Naive thymus-derived CD8-positive, alpha-beta T cell (primary cell): ENCODE measurements at places on chromosomes 3 and 15. TPM values are rescaled to one million over a fixed set of nuclear protein-coding genes. Genes with fewer than 3 reads are reported as not detected.

- no peak for DNase-seq
- no peaks in the 10 kb centered on the region for H3K27me3 ChIP-seq
- no peak overlapping the region for H3K27ac ChIP-seq
- peaks cover 14% of the 10 kb centered on the region for H3K4me1 ChIP-seq
- peaks cover 19% of the 10 kb centered on the region for H3K36me3 ChIP-seq
- no peak overlapping the region for H3K4me3 ChIP-seq
Measured at GRCh38 chr15:72564091-72564490, 90.0 kb downstream of the ARIH1 start.

DNA sequence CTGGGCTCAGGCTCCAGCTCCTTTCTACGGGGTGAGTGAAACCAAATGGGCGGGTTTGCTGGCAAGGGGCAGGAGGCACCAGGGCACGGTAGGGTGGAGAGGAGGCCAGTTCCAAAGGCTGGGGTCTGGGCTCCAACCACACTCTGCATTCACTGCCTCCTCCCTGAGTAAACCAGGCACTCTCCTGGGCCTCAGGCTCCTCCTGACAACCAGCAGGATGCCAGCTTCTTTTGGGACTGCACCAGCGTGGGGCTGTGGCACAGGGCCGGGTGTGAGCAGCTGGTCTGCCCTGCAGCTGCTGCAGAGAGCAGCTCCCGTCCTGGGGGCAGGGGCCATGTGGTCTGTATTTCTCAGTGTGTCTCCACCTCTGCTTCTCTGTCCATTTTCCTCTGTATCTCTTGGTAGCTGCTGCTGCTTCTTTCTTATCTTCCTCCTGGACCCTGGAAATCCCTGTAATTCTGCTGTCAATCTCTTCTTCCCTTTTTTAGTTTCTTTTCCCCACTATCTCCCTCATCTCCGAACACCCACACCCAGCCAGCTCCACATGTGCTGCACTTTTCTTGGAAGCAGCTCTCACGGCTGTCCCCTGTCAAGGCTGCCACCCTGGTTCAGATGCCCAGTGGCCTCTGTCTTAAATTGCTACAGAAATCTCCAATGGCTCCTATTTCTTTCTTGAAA lies 54.9 kb upstream of the TBC1D21 start:
- no peak overlapping the region for H3K4me3 ChIP-seq
- H3K36me3 ChIP-seq, result no peaks in the 10 kb centered on the region
- peaks cover 3% of the 10 kb centered on the region for H3K27me3 ChIP-seq
- no peaks in the 10 kb centered on the region for H3K4me1 ChIP-seq
- peak overlapping the region; percentile 5 for H3K27ac ChIP-seq

- no peak overlapping the region for H3K27ac ChIP-seq
- H3K4me3 ChIP-seq, result no peak overlapping the region
- no peaks in the 10 kb centered on the region for H3K4me1 ChIP-seq
Measured at GRCh38 chr3:105394177-105394576, 27.5 kb downstream of the ALCAM start.

DNA sequence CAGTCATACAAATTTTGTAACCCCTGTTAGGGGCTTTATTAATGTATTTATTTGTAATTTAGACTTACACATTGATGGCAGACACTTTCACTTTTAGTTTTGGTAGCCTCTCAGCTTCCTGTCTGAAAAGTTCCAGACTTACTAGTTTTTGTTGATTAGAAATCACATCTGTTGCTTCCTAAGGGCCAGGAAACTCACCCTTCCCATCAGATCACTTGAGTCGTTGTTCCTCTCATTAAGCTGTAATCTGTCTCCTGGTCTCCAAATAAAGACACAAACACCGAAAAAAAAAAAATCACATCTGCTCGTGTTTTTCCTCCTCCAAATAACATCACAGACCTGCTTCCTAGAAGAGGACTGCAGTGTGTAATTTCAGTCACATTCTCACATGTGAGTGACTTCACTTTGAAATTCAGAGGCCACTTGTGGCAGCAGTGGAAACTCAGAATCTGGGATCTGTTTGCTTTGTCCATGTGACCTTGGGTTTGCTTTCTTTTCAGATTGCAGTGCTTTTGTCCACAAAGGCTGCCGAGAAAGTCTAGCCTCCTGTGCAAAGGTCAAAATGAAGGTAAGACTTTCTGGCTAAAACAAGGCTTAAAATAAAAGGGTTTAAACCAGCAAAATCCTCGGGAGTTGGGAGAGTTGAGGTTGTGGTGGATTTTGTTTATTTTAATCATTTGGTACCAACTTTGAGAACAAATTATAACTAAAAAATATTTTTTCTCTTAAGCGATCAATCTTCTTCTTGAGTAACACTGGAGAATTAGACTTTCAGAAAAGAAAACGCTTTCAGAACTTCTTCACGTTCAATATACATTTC lies 87.0 kb downstream of the KLHL25 start:
- H3K4me3 ChIP-seq, result peak overlapping the region; percentile 86
- peaks cover 76% of the 10 kb centered on the region for H3K4me1 ChIP-seq
- no peaks in the 10 kb centered on the region for H3K27me3 ChIP-seq
- no peak for DNase-seq
- H3K36me3 ChIP-seq, result peaks cover 68% of the 10 kb centered on the region
- H3K27ac ChIP-seq, result peak overlapping the region; percentile 98

Gene CFAP161
- total RNA-seq, result not detected

DNA sequence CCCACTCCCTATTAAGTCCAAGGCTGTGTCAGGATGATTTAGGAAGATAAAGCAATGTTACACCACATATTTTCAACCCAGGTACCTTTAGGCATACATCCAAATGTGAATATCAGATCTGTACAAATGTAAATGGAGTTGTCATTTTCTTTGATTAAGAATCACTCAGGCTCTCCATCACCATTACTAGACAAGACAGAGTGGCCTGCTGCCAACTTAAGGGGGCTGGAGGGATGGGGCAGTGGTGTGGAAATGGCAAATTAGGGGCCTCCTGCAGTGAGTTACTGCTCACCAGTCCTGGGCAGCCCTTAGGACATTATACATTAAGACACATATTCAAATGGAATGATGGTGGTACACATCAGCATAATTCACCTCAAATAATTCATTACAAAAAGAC lies 211.0 kb downstream of the TNIK start:
- no peaks in the 10 kb centered on the region for H3K27me3 ChIP-seq
- no peak for DNase-seq
- peaks cover 2% of the 10 kb centered on the region for H3K36me3 ChIP-seq
- H3K27ac ChIP-seq, result peak overlapping the region; percentile 26

DNA sequence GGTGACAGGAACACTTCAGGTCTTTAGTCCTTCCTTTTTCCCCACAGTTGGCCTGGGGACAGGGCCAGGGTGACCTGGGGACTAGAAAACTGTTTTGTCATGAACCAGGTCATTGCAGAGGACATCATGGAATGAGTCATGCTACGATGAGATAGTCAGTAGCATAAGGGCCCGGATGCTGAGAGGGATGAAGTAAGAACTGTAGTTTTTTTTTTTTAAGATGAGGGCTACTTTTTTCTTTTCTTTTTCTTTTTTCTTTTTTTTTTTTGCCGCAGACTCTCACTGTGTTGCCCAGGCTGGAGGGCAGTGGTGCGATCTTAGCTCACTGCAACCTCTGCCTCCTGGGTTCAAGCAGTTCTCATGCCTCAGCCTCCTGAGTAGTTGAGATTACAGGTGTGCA lies 8.0 kb downstream of the MAP2K5 start:
- no peak overlapping the region for H3K27ac ChIP-seq
- peaks cover 67% of the 10 kb centered on the region for H3K36me3 ChIP-seq
- peaks cover 31% of the 10 kb centered on the region for H3K4me1 ChIP-seq
- DNase-seq, result no peak

- H3K27ac ChIP-seq, result no peak overlapping the region
- peaks cover 13% of the 10 kb centered on the region for H3K27me3 ChIP-seq
- no peaks in the 10 kb centered on the region for H3K36me3 ChIP-seq
- no peak overlapping the region for H3K4me3 ChIP-seq
- H3K4me1 ChIP-seq, result no peaks in the 10 kb centered on the region
- no peak for DNase-seq
Measured at GRCh38 chr3:115713284-115713683, 90.0 kb downstream of the GAP43 start.

Gene ARHGAP11A
- total RNA-seq, result 5.4 TPM

GRCh38 chr3:179071323-179072099 lies at the start of gene ZMAT3:
TSS of gene ZMAT3 (minus strand) at chr3:179071809. CDS start at chr3:179067752, 4,057 bp downstream.
- peaks cover 38% of the 10 kb centered on the region for H3K4me1 ChIP-seq
- peak; percentile 85 for DNase-seq
- no peaks in the 10 kb centered on the region for H3K27me3 ChIP-seq

DNA sequence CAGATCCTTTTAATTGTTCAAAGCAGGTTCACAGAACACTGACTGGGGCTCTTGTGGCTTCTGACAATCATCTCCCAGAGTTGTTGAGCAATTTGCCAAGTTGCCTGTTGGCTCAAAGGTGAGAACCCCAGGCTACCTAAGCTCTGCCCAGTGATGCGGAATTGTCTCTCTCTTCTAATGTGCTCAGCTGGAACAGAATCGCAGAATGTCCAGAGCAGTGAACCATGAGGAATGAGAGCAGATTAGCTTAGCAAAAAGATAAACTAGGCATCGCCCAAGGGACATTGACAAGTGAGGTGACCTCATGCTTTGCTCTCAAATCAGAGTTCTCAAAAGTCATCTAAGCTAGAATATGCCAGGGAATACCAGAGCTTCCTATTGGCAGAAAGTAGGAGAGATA lies 148.1 kb downstream of the WDR76 start:
- H3K27ac ChIP-seq, result no peak overlapping the region
- peaks cover 8% of the 10 kb centered on the region for H3K4me1 ChIP-seq
- peaks cover 11% of the 10 kb centered on the region for H3K36me3 ChIP-seq
- DNase-seq, result no peak
- H3K4me3 ChIP-seq, result no peak overlapping the region

DNA sequence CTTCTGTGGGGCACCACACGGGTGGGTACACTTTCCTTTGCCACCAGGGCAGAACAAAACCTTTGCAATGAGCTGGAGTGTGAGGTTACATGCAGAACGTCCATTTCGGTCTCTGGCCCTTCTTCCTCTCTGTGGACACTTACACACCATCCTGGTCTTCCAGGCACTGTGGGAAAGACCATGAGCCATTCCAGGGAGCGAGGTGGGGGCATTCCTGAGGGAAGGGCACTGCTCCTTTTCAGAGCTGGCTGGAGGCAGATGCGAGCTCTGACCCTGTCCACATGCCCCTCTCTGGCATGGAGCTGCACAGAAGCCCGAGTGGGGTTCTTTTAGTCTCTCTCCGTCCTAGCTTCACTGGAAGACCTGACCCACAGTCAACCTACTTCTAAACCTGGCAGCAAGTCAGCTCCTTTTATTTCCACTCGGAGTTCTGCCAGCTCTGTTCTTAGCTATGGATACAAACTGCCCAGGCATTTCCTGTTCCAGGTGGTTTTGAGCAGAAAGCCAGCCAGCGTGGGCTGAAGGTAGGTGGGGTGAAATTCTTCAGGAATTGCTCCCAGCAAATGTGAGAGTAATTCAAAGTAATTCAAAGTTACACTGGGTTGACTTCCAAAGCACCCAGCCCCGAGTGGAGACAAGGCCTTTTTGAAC lies 281.4 kb downstream of the ADAMTS17 start:
- peaks cover 2% of the 10 kb centered on the region for H3K36me3 ChIP-seq
- no peak for DNase-seq
- H3K4me1 ChIP-seq, result no peaks in the 10 kb centered on the region
- no peak overlapping the region for H3K27ac ChIP-seq
- no peak overlapping the region for H3K4me3 ChIP-seq
- H3K27me3 ChIP-seq, result no peaks in the 10 kb centered on the region

DNA sequence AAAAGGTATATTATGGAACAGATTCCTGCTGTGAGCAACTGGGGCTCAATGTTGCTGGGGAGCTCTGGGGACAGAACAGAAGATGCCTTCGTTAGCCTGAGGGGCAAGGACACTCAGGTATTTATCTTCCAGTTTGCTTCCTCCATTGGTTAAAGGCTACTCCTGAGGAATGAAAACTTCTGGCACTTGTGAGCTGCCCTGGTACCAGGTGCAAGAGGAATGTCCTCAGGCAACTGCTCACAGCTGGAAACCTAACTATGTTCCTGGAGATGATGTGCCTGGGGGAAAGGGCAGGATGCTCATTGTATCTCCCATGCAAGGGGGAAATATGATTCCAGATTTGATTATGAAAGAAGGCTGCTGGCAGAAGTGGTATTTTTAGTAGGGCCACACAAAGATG lies 54.0 kb upstream of the BBX start:
- peaks cover 14% of the 10 kb centered on the region for H3K27me3 ChIP-seq
- no peak overlapping the region for H3K4me3 ChIP-seq
- peaks cover 20% of the 10 kb centered on the region for H3K36me3 ChIP-seq
- DNase-seq, result no peak

Gene SYNPR
- total RNA-seq, result not detected

DNA sequence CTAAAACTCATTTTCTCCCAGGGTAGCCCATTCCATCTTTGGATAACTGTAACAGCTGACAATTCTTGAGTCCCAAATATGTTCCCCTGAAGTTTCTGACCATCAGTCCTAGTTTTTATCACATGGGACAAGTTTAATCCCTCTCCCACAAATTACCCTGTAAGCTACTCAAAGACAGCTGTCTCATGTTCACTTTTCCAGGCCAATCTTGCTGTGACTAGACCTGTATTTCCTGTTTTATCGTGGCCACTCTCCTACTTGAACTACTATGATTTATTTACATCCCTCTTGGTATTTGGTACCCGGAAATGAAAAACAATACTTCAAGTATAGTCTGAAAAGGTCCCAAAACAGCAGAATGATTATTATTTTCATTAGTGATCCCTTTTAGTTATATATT lies 95.1 kb upstream of the MEX3B start:
- H3K4me1 ChIP-seq, result peaks cover 6% of the 10 kb centered on the region
- H3K27me3 ChIP-seq, result no peaks in the 10 kb centered on the region
- peaks cover 4% of the 10 kb centered on the region for H3K36me3 ChIP-seq
- H3K27ac ChIP-seq, result no peak overlapping the region
